Pancreas (tissue), 10 donors: ENCODE measurements at places on chromosomes 11 and 22.

GRCh38 chr22:27670701-27671412, 130.7 kb downstream of the MN1 start:
- H3K4me1 ChIP-seq: no peaks in the 10 kb centered on the region
- no peak overlapping the region for H3K4me3 ChIP-seq
- H3K36me3 ChIP-seq: no peaks in the 10 kb centered on the region
- H3K27me3 ChIP-seq: no peaks in the 10 kb centered on the region
- DNase-seq: peak; percentile 59

DNA sequence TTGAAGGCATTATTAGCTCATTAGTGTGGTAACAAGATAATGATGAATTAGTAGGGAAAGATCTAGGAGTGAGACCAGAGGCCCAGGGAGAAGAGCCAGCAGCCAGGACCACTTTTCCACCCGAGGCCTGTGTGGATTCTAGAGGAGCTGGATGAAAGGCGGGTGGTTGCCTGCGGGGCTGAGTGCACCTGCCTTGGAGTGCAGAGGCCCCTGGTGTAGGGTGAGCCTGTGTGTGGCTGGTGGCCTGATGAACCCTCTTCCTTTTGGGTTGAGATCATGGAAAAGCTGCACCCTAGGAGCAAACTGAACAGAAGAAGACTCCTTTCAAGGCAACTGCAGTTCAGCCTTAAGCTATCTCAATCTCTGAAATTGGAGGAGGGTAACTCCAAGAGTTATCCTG, 5.9 kb upstream of the TP53AIP1 start:
- H3K36me3 ChIP-seq: no peaks in the 10 kb centered on the region
- H3K4me1 ChIP-seq: peaks cover 10% of the 10 kb centered on the region
- no peaks in the 10 kb centered on the region for H3K27me3 ChIP-seq

GRCh38 chr11:21556926-21557325, 636.0 kb upstream of the ANO5 start:
- no peaks in the 10 kb centered on the region for H3K36me3 ChIP-seq
- no peaks in the 10 kb centered on the region for H3K4me1 ChIP-seq
- no peaks in the 10 kb centered on the region for H3K27me3 ChIP-seq
- no peak overlapping the region for H3K27ac ChIP-seq
- no peak overlapping the region for H3K4me3 ChIP-seq

GRCh38 chr22:45612451-45612901, 59.2 kb upstream of the ATXN10 start:
- H3K27ac ChIP-seq: no peak overlapping the region
- no peak for DNase-seq
- H3K27me3 ChIP-seq: no peaks in the 10 kb centered on the region
- H3K4me1 ChIP-seq: no peaks in the 10 kb centered on the region
- no peaks in the 10 kb centered on the region for H3K36me3 ChIP-seq

DNA sequence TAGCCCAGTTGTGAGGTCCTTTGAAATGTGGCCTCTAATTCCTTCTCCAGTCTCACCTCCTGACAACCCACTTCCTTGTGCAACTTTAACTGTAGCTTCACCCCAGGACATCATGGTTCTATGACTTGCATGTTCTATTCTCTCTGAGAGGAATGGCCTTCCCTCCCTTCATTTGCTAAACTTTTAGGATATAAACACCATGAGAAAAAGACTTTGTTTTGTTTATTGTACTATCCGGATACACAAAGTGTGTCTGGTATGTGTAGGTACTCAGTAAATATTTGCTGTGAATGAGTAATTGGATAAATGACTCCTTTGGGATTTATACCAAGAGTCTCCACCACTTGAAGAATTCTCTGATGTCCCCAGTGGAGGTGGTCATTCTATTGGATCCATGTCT, 547.6 kb downstream of the INSC start:
- peaks cover 19% of the 10 kb centered on the region for H3K4me1 ChIP-seq
- no peak overlapping the region for H3K27ac ChIP-seq
- H3K27me3 ChIP-seq: no peaks in the 10 kb centered on the region
- H3K4me3 ChIP-seq: no peak overlapping the region
- DNase-seq: no peak
